T-helper 22 cell (primary cell): ENCODE measurements at places on chromosomes 3 and 15.

DNA sequence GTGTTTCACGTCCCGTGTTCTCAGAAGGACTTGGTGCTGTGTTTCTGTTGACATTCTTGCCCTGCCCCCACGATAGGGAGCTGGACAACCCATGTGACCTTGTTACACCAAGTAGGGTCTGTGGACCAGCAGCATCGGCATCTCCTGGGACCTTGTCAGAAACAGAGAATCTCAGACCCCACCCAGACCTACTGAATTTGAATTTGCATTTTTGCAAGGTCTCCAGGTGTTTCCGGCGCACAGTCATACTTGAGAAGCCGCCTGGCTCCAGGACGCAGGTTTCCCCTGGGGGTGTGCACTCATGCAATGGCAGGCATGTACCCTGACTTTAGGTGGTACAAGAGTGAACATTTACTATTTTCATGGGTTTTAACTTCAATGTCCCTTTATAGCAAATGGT, 117.9 kb downstream of the TLE3 start:
- no peak for DNase-seq

GRCh38 chr3:111517801-111518200, 24.2 kb upstream of the CD96 start:
- no peak for DNase-seq

- no peak for DNase-seq
These were observed 25.6 kb upstream of the FAM174B start for GRCh38 chr15:92681141-92681631.

DNA sequence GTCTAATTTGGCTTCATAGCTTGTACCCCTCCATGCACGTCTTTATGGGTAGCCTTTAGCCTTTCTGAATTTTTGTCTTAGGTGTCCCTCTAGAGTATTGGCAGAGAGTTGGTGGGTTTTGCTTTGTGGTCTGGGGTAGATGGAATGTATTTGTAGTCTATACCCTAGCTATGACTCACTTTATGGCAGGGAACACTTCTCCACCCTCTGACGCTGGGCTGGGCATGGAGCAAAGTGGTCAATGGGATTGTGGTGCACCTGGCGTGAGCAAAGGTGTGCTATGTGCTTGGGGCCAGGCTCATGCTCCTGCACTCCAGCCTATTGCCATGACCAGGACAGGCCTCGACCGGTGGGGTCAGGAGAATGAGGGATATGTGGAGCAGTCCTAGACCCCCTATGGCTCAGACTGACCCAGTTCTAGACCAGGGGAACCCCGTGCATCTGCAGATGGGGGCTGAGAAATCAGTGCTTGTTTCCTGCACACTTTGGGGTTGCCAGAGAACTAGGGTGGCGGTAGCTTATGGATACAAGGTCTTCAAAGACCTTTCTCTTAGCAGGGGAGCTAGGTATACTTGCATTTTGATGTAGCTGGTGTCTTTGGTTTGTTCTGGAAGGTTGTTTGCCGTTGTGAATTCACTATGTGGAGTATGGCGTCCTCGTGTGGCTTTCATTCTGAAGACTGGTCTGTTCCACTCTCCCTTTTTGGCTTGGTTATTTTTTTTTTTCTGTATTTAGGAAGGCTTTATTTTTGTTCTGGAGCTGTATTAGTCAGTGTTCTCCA, 49.4 kb upstream of the RPL32 start:
- no peak for DNase-seq

DNA sequence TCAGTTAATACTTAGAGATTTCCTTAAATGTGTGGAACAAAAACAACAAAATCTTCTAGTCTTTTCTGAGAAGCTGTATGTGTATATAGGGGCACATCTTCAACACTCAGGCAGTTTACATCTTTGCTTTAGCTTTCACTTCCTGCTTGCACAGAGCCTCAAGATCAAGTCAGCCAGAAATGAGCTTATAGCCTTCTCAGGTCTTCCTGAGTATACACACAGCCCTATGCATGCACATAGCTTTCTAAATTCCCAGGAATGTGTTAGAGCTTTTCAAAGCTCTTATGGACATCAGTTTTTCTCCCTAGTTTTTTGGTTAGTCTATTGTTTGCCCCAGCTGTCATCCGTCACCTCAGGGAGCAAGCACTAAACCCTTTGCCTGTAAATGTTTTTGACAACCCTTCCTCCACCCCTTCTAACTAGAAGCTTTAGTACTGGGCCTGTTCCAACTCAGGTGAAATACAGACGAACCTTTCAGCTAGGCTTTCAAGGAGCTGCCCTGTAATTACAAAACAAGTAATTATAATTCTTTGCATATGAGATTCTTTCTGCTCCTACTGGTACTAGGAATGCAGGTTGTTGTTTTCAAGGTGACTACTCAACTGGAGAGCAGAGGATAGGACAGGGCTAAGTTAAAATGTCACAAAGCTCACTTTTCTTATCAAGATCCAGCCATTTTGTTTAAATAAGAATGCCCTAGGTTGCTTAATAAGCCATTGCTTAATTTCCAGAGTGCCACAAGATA, 22.6 kb upstream of the MTMR10 start:
- DNase-seq, result no peak

DNA sequence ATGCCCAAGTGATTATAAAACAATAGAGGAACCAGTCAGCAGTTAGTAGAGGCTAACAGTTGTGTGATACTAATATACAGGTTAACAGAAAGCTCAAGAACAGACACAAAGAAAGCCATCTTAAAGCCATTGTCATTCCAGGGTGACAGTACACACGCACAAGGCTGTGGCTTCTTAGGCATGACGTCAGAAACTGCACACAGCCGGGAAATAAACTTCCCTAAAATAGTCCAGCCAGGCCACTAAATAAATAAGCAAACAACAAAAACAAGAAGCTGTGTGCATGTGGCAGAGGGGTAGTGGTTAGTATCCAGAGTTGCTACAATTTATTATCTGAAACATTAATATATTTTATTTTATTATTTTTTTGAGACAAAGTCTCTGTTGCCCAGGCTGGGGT, 49.8 kb downstream of the PPCDC start:
- DNase-seq, result no peak

DNA sequence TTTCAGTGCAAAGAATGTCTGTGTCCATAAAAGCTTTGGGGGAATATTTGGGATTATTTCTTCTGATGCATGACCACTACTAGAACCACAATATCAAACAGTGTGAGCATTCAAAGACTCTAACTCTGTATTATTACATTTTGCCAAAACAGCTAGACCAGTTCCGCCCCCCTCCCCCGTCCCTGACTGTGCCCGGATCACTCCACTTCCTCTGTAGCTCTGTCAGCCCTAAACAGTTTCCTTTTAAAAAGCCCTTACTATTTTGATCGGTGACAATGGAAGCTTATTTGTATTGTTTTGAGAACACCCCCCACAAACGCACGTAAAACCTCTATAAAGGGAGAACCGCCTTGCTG, 36.6 kb upstream of the EPHB3 start:
- DNase-seq, result no peak
